Mucosa of descending colon (tissue), 3 donors: ENCODE measurements at places on chromosomes 5 and 9. TPM values are rescaled to one million over a fixed set of nuclear protein-coding genes. Genes with fewer than 3 reads are reported as not detected.
A peak's percentile ranks its signal among the peaks of the same experiment; 100 is the strongest.

DNA sequence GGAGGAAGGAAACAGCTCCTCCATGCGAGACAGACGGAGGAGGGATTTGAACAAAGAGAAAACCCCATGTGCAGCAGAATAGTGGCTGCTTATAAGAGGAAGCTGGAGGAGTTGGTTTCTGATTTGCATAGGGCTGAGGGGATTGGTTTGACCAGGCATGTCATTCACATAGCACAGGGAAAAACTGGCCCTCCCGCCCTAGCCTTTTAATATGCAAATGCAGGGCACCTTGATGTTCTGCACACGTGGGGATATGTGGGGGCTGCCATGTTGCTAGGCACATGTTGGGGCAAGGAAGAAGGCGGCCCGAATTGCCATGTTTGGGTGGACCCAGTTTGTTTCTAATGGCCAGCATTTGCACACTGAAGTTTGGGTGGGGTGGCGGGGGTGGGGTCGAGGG, 42.2 kb downstream of the OSMR start:
- DNase-seq = no peak

BHMT gene
- not detected for total RNA-seq

GRCh38 chr5:132526974-132527564, 16.3 kb downstream of the IL5 start:
- no peak for DNase-seq

DNA sequence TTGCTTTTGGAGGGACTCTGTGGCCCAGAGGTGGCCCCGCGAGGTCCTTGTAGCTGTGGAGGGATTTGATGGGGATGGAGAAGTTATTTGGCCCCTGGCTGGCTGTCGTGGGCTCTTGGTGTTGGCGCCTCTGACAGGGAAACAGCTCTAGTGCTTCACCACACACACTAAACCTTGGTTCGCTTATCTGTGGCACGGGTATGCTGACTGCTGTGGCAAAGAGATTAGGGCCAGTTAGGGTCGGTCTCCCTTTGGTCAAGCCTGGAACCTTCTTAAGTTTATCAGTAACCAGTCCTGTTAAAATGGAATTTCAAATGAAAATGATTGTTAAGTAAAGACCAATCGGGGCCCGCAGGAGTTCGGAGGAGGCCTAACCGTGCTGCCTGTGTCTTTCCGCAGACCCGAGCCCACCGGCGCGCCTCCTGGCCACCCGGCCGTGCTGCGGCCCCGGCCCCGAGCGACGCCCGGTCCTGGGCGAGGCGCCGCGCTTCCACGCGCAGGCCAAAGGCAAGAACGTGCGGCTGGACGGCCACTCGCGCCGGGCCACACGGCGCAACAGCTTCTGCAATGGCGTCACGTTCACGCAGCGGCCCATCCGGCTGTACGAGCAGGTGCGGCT, 28.4 kb downstream of the NEURL1B start:
- DNase-seq = no peak

SH3GL2 gene
- total RNA-seq = 0.38 TPM

AK6 gene
- total RNA-seq = 35.8 TPM

MROH2B gene
- not detected for total RNA-seq

GRCh38 chr9:27581826-27582225, 8.5 kb upstream of the C9orf72 start:
- no peak for DNase-seq

PTGDS gene
- total RNA-seq = 2.5 TPM

GRCh38 chr9:37921168-37921510, 17.2 kb upstream of the SLC25A51 start:
- DNase-seq = no peak

GRCh38 chr9:89576404-89576839, 28.4 kb upstream of the GADD45G start:
- DNase-seq = no peak

DNA sequence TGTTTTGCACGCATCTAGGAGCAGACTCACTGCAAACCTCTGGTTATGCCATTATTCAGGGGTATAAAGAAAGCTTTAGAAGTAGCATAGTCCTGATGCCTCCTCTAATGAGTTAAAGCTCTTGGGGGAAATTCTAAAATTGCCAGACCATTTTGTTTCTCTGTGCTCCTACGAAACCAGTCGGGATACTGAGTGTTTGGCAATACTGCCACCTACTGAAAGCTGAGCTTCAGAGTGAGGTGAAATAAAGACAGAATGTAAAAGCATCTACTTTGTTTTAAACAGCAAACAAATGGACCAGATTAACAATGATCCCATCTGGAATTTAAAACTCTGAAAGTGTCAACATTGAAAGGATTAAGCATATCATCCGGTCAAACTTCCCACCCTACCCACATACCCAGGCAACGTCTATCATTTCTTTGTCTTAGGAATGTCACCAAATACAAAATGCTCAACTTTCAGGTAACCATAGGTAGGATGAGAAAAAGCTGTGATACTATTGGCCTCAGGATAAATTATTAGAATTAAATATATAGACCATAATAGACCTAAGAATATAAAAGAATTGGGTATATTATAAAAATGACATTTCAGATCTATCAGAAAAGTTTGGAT, 77.8 kb upstream of the SHISAL2B start:
- DNase-seq = peak; percentile 69

DNA sequence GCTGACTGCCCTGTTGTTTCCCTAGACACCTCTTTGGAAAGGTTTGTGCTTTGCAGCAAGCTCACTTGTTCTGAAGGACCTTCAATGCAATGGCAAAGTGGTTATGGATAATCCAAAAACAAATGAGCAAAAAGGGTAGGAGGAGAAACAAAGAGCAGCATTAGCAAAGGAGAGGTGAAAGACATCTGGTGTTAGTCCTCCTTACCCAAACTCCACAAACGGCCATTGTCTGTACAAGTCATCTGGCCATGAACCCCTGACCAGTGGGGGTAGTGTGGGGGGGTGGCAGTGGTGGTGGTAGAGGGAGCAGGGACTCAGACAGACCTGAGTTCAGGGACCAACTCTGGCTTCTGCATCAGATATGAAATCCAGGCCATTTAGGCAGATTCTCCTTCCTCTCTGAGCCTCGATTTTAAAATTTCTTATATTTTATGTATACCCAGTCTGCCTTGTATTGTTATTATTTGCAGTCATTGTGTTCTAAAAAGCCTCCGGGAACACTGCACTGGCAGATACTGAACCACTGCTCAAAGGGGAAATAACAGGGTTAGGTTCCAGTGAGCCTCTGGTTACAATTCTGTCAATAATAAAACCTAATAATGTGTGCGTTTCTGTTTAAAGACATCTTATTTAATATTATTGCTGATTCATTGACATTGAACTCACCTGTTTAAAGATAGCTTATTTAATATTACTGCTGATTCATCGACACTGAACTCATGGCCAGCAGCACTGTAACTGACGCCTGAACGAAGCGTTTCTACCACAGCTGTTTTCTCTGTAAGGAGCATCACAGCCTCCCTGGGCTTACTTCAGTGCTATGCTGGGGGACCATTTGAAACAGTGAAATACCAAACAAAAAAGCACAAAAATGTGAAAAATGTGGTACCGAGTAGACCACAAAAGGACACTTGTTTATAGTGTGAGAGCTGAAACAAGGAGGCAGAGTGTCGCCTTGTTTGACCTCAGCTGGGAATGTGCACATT, 156.0 kb downstream of the SEC61B start:
- no peak for DNase-seq

DNA sequence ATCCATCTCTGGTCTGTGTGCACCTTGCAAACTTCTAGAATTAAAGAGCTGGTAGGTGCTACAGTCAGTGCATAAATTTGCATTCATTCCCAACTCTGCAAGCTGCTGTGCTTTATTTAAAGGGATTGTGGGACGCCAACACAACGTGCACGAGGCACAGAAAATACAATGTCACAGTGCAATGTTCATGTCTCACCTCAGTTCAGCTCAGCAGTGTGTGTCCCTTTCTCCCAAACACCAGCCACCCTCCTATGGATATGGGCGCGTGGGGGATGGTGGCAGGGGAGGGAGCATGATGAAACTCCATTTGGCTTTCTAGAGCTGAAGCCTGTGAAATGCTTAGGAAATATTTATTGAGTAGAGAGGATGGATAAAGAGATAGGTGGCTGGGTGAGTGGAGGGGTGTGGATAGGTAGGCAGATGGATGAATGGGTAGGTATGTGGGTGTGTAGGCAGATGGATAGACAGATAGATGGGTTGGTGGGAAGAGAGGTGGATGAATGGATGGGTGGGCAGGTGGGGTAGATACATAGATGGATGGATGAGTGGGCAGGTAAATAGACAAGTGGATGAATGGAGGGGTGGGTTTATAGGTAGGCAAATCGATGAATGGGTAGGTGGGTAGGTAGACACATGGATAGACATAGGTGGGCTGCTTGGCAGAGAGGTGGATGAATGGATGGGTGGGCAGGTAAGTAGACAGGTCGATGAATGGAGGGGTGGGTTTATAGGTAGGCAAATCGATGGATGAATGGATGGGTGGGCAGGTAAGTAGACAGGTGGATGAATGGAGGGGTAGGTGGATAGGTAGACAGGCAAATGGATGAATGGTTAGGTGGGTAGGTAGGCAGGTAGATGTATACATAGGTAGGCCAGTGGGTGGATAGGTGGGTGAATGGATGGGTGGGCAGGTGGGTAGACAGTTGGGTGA, 92.7 kb upstream of the FCN2 start:
- no peak for DNase-seq

PPP3R2 gene
- total RNA-seq = not detected

PALM2AKAP2 gene
- 0.69 TPM for total RNA-seq

GRCh38 chr9:942805-943580, 33.5 kb upstream of the DMRT3 start:
- DNase-seq = no peak

- no peak for DNase-seq
Observed at GRCh38 chr5:139871614-139872013, 76.0 kb downstream of the PSD2 start.

DNA sequence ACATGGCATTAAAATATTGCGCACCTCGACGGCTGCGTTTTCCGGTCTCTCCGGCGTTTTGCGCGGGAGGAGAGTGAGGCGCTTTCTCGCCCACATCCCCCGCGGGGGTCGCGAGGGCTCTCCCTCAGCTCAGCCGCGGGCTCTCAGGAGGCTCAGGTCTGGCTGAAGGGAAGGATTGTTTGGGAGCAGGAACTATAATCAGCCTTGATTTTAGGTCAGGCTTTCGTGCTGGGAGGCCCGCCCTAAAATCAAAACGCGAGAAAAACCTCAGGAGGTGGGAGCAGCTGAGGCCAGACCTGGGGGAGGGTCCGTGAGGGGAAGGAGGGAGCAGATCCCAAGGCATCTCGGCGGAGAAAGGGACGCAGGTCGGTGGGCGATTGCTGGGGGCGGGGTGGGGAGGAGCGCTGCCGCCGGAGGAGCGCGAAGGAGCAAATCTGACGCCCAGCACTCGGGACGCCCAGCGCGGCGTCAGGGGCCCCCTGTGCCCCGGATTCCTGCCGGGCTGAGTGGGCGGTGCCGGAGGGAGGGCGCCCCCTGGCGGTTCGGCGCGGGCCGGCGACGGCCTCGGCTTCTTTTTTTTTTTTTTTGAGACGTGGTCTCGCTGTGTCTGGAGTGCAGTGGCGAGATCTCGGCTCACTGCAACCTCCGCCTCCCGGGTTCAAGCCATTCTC, 18.7 kb upstream of the RNF130 start:
- DNase-seq = peak; percentile 73

DNA sequence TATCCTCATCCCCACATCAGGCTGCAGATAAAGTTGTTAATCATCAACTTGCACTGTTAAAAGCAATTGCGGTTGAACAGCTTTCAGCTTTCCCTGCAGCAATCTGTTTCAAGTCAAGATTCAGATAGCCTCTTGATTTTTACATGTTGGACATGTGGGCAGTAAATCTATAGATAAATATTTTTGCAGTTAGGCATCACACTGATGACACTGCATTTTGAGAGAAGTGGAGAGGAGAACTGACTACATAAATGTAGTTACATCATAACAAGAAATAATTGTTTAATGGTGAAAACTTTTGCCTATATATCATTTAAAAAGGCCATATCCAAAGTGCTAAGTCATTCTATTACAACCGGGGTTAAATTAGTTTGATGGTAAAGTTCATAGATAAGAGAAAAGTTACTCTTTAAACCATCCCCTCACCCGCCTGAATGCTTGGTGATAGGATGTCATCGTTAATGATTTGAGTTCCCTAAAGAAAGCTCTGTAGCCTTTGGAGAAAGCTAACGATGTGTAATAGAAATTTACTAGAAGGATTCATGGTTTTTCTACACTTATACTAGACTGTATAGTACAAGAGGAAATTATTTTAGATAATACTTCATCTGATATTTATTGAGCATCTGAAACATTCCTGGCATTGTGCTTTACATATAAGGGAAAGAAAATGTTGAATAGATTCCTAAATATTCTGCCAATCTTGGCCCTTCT, 30.8 kb upstream of the ALDH1A1 start:
- no peak for DNase-seq

F12 gene
- total RNA-seq = 9.2 TPM

DNA sequence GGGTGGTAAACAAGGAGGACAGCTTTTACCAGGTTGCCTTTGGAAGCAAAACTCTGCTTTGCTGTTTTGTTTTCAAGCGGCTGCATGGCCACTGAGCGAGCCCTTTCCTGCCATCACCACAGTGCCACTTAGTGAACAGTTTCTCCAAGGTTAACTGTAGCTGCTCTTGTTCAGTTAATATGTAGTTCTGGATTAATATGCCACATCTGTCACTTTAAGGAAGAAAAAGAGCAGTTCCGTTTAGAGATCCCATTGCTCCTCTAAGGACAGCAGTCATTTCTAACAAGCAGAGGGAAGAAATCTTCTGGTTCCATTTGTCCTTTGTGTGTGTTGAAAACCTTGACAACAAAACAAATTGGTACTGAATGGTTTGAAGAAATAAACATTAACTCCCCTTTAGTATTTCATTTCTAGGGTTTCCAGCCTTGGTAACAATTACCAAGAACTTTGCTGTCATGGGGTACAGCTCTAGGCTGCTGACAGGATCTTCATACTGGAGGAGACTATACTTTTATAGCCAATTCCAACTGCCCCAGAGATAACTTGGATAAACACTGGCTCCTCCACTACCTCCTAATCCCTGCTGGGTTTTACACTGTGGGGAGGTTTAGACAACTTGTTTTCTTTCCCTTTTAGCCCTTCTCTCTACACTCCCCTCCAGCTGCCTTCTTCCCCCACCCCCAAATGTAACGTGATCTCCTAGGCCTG, 10.3 kb upstream of the ABL1 start:
- peak; percentile 43 for DNase-seq

CSF1R gene
- 39.0 TPM for total RNA-seq

GRCh38 chr5:53962306-53962705, 348.1 kb downstream of the ARL15 start:
- DNase-seq = no peak

ACOT12 gene
- not detected for total RNA-seq

DNA sequence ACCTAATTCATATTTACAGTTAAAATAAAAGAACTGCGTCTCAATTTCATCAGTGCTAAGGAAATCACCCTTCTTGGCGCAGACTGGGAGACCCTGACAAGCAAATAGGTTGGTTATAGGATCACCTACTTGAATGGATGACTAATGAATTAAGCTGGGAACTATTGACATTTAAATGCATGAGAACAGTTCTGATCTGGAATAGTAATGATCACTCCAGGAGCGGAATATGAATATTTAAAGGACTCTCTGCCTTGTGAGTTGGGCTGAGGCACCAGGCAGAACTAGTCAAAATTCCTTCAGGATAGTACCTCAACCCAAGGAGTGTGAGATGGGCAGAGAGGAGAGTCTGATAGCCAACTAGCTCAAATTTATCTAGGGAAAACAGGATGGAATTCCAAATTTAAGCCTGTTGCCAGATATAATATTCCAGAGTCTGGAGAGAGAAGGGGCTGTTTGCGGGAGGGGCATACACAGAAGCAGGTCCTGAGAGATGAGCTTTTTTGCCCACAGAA, 364.4 kb downstream of the CSNK1G3 start:
- no peak for DNase-seq
